Tongue (tissue), 3 donors: ENCODE measurements at places on chromosomes 13 and 19. TPM values are rescaled to one million over a fixed set of nuclear protein-coding genes. Genes with fewer than 3 reads are reported as not detected.

ATP12A gene
- 0.21 TPM for total RNA-seq

HSH2D gene
- total RNA-seq = 1.1 TPM

MEIOSIN gene
- total RNA-seq = not detected

KLK2 gene
- total RNA-seq = not detected

ZNF223 gene
- 12.1 TPM for total RNA-seq

MCEMP1 gene
- total RNA-seq = not detected

ZNF160 gene
- 57.2 TPM for total RNA-seq

DNA sequence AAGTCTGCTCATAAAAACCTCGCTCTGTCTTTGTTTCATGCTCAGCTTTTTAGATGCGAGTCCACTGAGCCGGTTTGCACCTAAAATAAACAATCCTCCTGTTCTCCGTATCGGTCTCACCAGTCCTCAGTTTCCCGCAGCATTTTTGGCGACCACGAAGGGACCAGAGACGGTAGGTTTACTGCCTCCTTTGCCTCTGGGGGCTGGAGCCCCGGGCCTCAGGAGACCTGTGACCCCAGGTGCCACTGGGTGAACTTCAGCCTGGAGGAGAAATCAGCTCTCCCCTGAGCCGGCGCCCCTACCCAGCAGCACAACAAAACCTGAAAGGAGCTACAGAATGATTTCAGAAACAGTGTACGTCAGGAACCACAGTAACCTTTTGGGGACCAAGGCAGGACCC lies 8.1 kb downstream of the SIGLEC11 start:
- DNase-seq = no peak

DNA sequence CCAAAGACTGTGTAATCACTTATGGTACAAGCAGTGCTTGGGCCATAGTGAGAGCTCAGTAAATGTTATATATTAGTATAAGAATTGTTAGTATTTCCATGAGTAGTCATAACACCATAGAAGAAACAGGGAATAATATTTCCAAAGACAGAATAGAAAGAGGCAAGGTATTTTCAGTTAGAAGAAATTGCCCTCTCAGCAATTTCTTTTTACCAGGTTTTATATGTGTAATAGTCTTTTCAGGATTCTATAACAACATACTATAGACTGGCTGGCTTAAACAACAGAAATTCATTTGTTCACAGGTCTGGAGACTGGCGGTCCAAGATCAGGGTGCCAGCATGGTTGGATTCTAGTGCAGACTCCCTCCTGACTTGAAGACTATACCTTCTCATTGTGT lies 485.7 kb downstream of the FOXO1 start:
- DNase-seq = no peak

DNA sequence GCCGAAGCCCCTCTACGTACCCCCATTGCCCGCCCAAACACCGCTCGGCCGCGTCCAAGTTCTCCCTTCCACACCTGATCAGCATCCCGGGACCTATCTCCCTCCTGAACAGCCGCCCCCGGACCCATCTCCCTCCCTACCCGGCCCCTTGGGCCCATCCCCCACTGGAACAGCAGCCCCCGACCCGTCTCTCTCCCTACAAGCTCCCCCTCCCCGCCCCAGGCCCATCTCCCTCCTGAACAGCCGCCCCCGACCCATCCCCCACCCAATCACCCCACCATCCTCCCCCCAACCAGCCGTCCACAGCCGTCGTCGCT lies 610 bp downstream of the ZSCAN1 start:
- DNase-seq = peak; percentile 12

GRCh38 chr13:100493418-100493817 lies 95.2 kb downstream of the GGACT start:
- no peak for DNase-seq

DNA sequence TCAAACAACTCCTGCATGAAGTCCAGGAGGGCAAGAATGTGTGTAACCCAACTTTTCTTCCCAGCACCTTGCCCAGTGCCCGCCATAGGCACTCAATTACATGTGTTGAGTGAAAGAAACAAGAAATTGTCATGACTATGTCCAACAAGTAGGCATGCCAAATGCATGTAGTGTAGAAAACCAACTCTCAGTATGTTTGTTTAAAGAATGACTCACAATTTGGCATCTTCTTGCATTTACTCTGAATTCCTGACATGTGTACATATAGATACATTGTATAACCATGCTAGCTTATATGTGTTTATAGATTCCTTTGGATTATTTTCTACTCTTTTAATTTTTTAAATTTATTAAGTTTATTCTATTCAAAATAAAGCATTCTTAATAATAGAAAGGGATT lies 305.0 kb downstream of the EFNB2 start:
- no peak for DNase-seq

- no peak for DNase-seq
Measured at GRCh38 chr13:73190477-73190876, 131.7 kb downstream of the KLF5 start.

DNA sequence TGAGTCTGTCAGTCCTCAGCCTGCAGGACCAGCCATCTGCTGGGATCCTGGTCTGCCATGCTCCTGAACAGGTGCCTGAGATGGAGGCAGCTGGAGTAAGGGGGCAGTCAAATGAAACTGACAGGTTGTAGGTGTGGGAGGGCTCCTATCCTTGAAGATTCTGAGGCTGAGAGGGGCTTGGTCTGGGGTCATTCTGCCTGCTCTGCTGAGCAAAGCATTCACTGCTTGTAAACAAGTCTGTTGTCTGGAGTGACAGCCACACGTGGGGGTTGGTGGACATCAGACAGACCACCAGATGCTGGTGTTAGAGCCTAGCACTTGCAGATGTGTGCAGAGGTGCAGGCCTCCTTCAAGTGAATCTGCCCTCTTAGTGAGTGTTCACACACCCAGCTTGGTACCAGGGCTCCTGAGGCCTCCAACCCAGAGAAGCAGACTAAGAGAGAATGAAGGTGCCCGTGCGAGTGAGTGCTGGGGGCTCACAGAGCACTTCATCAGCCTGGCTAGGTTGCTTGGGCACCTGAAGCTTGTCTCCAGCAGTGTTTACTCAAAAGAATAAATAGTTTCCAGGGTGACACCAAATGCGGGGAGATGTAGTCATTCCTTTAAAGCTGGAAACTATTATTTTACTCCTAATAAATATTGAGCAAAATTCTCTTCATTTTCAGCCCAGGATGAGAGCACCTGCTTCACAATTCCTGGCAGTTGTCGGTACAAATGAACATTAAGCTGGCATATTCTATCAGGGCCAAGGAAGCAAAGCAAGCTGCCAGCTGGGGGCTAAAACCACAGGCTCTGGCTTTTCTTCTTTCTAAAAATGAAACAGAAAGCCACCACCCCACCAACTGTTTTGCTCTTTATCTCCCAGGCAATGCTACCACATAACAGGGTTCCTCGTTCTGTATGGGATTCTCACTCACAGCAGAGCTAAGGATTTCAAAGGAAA lies 82.3 kb downstream of the RNASEH2B start:
- DNase-seq = peak; percentile 60

DNA sequence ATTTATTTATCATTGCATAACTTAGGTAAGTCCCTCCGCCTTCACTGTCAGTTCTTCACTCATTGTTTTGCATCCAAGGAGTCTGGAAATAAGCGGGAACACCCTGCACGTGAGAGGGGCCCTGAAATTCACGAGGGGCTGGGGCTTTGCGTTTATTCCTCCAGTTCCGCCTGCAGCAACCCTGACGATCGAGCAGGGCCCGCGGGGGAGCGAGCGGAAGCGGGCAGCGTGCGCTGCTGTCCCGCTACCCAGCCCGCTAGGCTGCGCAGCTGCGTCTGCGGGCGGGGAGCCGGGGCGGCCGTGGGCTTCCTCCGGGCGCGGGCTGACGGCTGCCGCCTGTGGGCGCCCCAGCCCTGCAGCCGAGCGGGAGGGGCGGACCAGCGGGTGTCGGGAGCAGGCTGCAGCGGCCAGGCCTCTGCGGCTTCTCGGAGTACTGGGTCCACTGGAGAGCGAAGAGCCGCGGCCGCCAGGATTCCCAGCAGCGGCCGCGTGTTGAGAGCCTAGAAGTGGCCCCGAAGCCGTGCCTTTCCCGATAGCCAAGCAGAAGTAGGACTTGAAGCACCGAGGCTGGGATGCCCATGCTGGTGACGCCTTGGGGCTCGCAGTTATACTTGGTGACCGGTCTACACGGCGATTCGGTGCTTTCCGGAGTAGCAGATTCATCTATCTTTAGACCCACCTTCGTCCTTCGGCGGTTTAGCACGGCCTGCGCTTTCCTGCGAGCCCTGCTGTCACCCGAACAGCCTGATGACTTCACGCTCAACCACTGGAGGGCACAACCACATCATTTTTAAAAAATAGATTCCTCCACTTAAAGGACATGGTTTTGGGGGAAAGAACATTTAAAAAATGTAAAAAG lies 32.9 kb upstream of the SACS start:
- peak; percentile 92 for DNase-seq

DNA sequence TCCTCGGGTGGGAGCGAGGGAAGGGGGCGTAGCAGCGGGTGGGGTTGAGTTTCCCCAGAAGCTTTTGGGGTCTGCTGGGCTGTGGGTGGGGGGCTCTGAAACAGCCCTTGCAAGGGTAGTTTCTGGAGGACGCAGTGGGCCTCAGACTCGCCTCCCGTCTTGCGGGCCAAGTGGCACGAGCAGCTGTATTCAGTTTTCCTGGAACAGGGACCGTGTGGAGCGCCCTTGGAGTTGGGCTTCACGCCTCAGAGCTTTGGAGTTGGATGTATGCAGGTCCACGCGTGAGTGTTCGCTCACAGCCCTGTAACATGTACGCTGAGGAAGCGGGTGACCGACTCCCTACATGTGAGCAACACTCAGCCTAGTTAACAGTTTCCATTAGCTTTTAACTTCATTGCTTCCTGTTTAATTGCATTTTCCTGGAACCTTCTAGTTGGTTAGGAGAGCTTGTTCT lies 603 bp downstream of the TM9SF2 start:
- DNase-seq = peak; percentile 57

GRCh38 chr13:58434943-58435342 lies 803.4 kb downstream of the PCDH17 start:
- DNase-seq = no peak

DNA sequence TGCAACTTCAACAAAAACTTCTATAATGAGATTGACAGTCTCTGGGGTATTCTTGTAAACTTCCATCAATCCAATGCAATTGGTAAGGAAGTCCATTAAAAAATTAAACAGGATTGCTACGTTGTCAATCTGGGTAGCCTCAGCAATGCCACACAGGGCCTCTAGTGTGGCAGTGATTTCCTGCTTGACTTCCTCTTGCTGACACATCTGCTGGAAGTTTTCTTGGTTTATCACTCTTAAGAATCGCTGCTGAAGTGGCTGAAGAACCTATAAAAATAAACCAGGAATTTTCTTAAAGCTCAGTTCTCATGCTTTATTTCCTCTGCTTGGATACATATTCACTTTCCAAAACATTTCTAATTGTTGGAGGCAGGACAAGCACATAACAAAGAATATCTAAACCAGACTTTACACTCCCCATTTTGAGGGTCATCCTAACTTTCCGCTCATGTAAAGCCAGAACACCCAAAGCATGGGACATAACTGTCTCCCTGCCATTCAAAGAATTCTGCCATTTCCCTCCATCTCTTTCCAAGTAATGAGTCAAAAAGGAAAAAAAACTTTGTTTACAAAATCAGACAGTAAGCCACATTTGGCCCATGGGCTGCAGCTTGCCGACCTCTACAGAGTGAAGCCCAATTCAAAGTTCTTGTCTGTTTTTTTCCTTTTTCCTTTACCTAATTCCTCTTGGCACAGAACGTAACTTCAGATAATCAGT lies 23.2 kb upstream of the EEF1AKMT1 start:
- DNase-seq = peak; percentile 73

DNA sequence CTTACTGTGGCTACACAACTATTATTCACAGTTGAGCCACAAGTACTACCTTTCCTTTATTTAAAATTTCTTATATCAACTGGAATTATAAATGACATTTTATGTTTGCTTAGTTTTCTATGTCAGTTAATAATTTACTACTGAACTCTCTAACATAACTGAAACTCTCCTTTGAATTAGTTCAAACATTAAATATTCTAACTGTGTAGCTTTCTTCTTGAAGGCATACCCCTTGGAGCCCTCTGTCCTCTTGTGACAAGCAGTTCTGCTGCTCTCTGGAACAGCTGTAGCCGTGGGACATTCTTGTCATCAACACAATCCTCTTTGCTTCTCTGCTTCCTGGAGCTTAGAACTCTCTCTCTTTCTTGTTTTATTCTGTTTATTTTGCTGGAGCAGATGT lies 244.8 kb downstream of the NHLRC3 start:
- peak; percentile 56 for DNase-seq

- no peak for DNase-seq
Measured at GRCh38 chr19:3783660-3784584, 2.3 kb downstream of the MATK start.

DNA sequence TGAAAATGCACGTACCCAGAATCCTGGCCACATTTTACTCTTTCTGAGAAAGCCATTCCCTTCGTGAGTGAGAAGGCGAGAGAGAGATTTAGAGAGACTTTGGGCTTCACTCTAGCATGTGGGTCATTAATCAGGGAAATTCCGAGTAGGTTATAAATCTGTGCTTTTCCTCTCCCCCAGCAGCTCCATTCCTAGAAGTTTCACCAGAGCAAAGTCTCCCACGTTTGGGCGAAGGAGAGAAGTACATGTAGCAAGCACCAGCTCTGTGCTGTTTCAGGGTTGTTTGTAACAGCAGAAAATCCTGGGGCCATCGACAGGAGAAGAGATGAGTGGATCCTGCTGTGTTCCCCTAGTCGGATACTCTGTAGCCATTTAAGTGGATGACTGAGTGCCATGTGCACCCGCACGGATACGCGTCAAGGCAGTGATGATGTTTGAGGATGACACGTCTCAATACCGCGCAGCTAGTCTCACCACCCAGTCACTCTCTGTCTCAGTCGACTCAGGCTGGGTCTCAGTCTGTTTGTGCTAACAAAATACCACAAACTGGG lies 131.8 kb upstream of the PEG3 start:
- DNase-seq = no peak

GRCh38 chr19:52086481-52086880 lies 9.1 kb downstream of the ZNF841 start:
- DNase-seq = no peak

- DNase-seq = no peak
Measured at GRCh38 chr19:13104848-13105711, 2.4 kb upstream of the LYL1 start.

DNA sequence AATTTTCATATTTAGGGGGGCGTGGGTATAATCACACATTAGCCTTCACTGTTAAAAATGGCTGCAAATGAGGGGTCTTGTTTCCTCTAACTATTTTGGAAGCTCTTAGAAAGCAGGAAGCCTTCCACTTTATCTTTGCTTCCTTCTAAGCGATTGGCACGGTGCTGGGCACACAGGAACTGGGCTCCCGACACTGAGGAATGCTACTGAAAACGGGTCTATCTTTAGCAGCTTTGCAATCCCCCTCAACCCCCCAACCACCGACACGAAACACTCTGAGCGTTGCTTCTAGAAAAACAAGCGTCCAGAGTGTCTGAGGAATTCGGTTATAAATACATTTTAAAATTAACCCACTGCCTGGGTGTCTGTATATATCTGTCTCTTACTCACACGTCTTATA lies 143.6 kb downstream of the CACNA1A start:
- DNase-seq = no peak
